ENCODE measurements at places on chromosomes 1 and 21.

GRCh38 chr1:2633936-2634491 is 1.2 kb upstream of the MMEL1 start:
- no peak for DNase-seq

- DNase-seq, result peak; percentile 56
These were observed 103.7 kb downstream of the NCAM2 start for GRCh38 chr21:21101911-21102310.

GRCh38 chr1:167509587-167509986 is 8.7 kb downstream of the CD247 start:
- no peak for DNase-seq

GRCh38 chr1:80566867-80567266 is 1233.9 kb upstream of the ADGRL2 start:
- no peak for DNase-seq

GRCh38 chr1:45952072-45952471 is 148.7 kb downstream of the MAST2 start:
- DNase-seq, result no peak

DNA sequence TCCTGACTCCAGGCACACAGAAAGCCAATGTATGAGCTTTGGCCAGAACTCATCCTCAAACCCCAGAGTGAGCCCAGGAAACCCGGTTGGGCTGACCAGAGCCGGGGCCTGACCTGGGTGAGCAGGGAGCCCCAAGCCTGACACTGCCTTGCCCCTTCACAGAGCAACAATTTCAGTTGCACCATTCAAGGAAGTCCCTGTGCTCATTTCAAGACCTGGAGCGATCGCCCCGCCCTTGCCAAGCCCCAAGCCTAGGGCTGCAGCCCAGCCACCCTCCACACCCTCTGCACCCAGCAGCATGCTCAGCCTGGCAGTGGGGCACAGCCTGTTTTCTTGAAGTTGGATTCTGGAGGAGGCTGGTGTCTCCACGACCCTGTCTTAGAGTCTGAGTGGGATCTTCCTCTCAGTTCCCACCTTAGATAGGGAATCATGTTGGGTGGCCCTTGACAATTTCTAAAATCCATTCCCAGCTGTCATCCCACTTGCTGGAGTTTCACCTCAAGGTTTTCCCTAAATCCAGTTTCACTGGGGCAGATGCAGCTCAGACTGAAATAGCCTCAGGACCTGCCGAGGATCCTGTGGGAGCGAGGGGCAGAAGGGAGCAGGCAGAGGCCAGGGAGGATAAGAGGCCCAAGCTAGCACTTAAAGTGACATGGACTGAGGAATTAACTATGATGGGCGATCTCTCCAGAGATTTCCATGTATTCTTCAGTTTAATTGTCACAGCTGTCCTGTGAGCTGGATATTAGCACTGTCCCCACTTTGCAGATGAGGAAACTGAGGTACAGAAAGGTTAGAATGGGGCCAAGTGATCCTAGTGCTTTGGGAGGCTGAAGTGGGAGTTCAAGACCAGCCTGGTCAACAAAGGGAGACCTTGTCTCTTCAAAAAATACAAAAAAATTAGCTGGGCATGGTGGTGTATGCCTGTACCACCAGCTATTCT is 2.5 kb downstream of the NBL1 start:
- peak; percentile 19 for DNase-seq

DNA sequence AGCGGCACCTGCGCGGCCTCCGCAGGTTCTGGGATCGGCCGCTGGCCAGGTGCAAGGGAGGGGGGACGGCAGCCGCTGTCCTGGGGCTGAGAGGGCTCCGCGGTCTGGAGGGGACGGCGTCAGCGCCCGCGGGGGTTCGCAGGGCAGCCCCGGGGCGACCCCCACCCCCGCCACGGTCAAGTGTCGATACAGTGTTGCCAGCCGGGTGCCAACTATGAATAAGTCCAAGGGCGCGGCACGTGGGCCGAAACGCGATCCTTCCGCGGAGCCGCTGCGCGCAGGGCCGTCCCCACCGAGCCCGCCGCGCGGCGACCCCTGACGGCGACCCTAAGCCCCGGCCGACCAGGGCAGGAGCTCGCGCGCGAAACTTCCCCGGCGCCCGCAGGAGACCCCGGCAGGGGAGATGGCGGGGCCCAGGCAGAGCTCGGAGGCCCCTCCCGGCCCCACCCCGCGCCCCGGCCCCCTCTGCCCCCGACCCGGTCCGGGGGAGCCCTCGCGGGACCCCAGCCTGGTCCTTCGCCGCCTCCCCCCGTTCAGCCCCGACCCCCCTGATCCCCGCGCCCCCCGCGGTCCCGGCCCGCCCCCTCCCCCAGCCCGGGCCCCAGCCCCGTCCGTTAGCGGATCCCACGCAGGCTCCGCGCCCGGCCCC is 586 bp upstream of the AGPAT3 start:
- peak; percentile 48 for DNase-seq

GRCh38 chr1:229999004-229999670 is 67.9 kb upstream of the GALNT2 start:
- no peak for DNase-seq

DNA sequence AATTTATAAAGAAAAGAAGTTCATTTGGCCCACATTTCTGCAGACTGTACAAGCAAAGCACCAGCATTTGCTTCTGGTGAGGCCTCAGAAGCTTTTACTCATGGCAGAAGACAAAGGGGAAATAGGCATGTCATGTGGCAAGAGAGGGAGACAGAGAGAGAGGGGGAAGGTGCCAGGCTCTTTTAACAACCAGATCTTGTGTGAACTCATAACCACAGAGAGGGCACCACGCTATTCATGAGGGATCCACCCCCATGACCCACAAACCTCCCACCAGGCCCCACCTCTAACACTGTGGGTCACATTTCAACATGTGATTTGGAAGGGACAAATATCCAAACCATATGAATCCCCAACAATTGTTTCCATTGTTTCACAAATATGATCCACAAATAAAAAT is 467.9 kb downstream of the SIPA1L2 start:
- no peak for DNase-seq

DNA sequence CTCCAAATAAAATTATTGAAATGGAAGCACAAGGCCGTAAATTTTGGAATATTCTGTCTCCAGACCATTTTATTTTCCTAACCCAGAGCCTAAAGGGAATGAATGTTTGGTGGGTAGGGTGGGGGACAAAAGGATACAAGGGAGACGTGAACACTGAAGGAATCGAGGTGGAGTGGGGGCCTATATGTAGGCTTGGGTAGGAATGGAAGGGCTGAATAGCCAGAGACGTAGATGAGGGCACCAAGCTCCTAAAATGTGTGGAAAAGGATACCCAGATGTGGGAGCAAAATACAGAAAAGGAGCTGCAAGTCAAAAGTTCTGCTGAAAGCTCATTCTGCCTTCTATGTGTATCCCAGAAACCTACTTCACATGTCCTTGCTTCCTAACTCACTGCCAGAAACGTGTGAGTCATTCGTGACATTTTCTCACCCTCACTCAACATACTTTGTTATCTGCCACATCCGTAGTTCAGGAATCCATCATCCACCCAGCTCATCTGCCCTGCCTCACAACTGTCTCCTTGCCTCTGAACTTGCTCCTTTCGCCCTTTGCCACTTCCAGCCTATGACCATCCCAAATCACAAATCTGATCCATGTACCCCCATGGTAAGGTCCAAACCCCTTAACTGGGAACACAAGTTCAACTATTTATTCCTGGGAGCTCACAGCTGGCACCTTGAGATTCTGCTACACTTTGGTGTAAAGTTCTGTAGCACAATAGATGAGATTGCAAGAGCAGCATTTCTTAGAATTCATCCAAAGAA is 84.1 kb upstream of the PRDX6 start:
- no peak for DNase-seq

DNA sequence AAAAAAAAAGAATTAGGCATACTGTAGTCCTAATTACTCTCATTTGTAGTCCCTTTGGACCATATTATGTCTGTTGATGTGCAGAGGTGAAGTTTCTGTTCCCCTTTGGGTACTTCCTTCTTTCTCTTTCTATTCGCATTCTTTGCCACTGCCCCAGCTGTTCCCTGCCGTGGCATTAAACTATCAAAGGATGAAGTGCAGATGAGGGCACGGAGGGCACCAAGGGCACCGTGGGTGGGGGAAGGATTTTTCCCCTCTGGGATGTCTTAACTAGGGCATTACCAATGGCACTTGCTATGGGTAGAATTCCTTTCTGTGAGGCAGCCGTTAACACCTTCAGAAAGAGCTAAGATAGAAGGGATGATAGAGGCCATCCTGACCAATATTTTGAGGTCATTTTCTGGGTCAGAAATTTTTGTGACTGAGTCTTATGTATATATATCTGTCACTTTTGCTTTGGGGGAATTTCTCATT is 4.9 kb upstream of the MAPKAPK2 start:
- DNase-seq, result peak; percentile 91

DNA sequence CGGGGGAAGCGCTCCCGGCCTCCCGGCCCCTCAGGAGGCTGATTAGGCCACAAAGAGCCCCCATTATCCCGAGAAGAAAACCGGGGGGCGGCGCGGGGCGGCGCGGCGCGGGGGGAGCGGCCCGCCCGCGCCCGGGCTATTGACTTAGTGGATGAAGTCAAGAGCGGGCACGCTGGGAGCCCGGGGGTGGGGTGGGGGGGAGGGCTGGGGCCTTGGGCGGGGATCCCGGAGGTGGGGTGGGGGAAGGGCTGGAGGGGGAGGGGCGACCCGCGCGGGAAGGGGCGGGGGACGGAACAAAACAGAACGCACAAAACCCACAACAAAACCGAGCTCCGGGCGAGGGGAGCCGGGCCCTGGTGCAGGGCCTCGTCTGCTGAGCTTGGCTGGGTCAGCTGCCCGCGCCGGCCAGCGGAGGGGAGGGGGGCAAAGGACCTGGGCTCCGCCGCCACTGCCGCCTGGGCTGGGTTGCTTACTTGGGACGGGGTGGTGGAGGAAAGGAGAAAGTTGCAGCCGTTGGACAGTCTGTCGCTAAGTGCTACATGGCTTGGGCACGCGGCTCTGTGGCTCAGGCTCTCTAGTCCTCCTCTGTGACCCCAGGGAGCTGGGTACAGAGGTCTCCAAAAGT is 16.3 kb downstream of the PAX7 start:
- no peak for DNase-seq

DNA sequence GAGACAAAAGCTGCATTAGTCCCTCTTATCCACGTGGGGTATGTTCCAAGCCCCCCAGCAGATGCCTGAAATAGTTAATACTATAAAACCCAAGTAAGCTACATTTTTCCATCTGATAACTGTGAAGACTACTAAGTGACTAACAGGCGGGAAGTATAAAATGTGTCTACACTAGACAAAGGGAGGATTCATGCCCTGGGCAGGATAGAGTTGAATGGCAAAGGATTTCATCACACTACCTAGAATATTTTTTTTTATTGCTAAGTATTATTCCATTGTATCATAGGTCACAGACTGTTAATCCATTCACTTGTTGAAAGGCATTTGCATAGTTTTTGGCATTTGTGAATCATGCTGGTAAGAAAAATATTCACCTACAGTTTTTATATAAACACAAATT is 26.4 kb upstream of the CFHR4 start:
- no peak for DNase-seq

DNA sequence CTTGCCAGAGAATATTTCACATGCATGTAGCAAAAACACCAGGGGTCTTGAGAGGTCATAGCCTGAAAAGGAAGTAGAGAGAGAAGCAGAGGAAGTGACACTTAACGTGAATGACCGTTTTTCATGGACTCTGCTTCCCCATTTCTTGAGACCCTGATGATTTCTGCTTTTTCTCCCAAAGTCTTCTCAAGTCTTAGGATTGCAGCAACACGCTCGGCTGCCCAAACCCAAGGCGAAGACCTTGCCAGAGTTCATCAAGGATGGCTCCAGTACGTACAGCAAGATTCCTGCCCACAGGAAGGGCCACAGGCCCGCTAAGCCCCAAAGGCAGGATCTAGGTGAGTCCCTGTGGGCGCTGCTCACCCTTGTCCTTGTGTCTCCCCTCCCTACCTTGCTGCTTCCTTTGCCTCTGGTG is 12.8 kb downstream of the THEMIS2 start:
- peak; percentile 94 for DNase-seq

GRCh38 chr1:196545222-196545621 is 63.0 kb downstream of the KCNT2 start:
- no peak for DNase-seq

DNA sequence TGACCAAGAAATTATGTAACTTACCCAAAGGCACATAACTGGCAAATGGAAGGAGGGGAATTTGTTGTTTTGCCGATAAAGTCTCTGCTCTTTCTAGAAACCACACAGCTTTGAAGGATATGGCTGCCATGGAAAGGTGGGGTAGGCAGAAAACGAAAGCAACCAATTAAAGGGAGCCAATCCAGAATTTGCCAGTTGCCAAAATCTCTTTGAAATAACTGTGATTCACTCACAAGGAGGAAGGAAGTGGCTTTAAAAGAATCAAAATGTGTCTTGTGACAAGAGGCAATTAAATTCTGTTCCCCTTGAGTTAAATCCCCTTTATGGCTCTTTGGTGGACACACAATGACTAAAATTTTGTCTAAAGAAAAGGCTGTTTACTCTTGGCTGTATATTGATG is 61.2 kb upstream of the CCDC190 start:
- peak; percentile 46 for DNase-seq

GRCh38 chr1:6788946-6789345 is 3.7 kb downstream of the CAMTA1 start:
- DNase-seq, result peak; percentile 34

- no peak for DNase-seq
These were observed 26.7 kb downstream of the RC3H1 start for GRCh38 chr1:173995475-173995874.

DNA sequence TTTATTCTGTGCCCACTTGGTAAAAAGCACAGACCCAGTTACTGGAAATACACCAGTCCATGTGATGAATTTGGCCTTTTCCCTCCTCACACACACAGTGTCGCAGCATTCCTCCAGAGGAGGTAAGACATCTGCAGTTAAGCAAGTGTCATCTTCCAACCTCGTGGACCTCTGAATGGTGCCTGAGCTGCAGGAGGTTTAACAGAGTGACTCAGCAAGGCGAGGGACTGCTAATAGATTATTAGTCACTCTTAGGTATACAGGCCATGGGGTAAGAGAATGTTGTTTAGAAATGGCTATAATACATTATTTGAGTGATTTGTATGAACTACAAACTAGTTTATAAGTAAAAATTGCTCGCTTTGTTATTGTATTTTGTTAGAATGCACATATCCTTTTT is 8.6 kb upstream of the LRRC8B start:
- DNase-seq, result peak; percentile 27

DNA sequence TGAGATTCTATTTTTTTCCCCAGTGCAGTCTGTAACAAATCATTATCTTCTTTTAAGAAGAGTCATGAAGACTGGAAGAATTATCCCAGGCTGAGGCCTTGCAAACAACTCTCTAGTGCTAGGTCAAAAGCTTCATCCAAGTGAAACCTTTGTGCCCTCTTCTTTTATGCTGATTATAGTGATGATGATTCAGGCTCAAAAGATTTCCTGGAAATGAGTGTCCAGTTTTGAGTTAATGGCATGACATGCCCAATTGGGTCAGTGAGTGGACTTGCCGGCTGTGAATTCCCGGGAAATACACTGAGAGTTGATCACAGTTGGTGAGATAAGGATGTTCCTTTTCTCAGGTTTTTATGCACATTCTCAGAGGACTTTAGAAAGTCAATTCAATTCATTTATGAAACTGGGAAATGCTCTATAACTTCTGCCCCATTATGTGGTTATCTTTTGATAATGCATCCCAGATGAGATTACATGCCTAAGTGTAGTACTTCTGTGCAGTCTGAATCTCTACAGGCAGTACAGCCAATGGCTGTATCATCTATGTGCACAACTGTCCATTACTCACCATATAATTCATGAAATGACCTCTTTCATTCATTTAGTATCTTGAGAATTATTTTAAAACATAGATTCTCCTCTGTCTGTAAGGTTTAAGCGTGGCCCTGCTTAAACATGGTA is 66.2 kb downstream of the S1PR1 start:
- no peak for DNase-seq

- no peak for DNase-seq
These were observed 34.4 kb downstream of the KLHL20 start for GRCh38 chr1:173749137-173749536.
